ENCODE measurements at places on chromosomes 2 and 18.

DNA sequence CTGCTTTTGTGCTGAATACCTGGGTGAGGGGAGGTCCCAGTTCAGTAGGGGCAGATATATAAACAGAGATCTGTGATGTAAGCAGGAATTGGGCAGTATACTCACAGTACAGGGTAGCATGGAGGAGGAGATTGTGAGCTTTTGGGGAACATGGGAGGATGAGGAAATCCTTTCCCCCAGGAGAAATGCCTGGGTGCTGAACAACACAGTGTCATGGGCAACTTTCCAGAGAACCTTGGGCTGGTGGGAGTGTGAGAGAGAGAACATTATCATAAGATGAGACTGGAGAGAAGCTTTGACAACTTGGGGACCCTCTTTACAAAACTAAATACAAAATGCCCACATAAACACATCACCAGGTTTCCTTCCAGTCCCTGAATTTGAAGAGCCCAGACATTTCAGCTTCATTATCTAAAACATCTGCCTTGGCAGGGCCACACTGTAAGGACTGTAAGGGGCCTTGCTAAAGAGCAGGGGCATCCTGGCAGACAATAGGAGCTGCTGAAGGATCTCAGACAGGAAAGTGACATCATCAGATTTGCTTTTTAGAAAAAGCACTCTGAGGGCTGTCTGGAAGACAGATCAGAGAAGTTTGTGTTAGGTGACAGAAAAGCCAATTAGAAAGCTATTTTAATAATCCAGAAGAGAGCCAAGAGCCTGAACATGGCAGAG, 303.1 kb upstream of the FBXO11 start:
- no peak for DNase-seq

GRCh38 chr2:213416832-213417231, 132.6 kb downstream of the SPAG16 start:
- DNase-seq: no peak

DNA sequence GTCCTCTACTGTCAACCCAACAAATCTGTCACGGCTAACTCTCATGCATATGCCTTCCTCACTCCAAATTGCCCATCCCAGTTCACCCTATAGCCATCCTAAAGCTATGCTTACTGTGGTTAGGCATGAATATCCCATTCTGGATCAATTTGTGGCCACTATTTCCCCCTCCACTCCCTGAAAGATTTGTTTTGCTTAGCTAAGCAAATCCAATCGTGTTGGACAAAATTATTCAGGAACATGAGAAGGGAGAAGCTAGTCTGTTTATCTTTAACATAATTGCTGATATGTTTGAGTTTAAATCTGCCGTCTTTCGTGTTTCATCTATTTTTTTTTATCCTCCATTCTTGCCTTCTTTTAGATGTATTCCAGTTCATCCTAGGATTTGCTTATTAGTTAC, 43.6 kb downstream of the PPM1B start:
- no peak for DNase-seq

DNA sequence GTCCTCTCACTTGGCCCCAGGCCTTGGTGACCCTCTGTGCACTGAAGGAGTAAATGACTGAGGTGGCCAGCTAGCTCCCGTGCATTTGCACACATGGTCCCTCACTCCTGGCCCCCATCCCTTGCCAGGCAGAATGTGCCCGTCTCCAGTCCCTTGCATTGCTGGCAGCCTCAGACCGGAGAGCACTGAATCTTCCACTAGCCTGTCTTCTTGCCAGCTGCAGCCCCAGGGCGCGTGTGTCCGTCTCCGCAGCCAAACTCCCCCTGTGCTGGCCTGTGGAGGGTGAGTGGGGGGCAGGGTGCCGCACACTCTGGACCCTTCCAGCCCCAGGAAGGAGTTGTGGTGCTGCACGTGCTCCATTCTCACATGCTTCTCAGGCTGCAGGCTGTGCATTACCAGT, 35.9 kb downstream of the INPP4A start:
- DNase-seq: no peak

DNA sequence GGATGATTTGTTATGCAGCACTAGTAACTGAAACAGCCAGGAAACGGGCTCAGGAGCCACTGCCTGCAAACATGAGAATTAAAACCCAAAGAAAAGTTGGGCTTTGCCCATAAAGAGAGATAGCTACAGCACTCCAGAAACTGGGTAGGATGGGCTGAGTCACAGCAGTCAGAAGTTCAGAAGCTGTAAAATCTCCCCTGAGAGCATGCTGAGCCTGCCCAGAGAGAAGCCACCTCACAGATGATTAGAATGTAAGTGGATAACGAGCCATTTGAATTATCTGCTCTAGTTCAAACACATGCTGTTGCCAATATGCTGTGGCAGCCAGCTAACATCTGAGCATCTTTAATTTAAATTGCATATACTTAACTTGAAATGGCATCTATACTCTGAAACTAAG, 388.1 kb upstream of the ACVR2A start:
- DNase-seq: no peak

DNA sequence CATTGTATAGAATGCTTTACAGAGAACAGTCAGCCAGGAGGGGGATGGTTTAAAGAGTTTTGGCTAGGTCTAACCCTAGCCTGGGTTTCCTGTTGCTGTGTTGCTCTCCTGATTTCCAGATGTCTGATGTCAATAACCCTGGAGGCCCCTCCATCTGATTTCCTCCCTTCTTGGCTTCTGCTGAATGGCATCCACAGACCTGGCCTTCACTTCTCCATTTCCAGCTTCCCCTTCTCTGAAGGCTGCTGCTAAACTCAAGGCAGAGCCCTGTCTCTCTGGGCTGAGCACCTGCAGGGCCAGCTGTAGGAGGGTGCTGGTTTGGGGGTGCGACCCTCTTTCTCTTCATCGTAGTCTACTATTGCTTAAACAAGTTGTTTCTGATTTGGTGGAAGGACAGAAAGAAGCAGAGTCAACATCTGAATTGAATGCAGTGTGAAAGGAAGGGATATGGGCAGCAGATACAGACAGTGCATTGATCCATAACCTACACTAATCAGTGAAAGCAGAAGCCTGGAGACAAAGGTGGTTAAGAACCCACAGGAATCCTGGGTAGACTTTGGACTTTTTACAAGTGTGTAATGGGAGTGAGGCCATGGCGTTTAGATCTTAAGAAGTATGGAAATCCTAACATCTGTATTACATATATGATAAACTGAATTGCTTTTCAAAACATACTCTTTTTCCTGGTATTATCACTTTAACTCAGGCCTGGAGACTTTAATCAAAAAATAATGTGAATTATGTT, 153.6 kb downstream of the HRH4 start:
- DNase-seq: no peak

DNA sequence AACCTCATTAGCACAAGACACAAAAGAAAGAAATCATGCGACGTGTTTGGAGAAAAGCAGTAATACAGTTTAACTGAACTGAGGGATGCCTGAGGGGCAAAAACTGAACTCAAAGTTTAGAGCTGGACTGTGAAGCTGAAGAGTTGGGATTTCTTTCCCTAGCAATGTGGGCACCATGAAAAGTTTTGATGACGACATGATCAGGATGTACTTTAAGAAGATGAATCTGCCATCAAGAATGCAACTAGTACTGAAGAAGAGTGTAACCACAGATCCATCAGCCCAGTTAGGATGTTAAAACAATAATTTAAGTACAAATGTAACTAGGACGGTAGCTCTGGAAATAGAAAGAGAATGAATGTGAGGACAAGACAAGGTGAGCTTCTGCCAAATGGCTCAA, 196.2 kb downstream of the VWC2L start:
- DNase-seq: no peak

- DNase-seq: no peak
Measured at GRCh38 chr2:229575569-229576315, 138.6 kb downstream of the DNER start.

GRCh38 chr2:20097889-20098714, 46.7 kb upstream of the LAPTM4A start:
- DNase-seq: peak; percentile 61

DNA sequence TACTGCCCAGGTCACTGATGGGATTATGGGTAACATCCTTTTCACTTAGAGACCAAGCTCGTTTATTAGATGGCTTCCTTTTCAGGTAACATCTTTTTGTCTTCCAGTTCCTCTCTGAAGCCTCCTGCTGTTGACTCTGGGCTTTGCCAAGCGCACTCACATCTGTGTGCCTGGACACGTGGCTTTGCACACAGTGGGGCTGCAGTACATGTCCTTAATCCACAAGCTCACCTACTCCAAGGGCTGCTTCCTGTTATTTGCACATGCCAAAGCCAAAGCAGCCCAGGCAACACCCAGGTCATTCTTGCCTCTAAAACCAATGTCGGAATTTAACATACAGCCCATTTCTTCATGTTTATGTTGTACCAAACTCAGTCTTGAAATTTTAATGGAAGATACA, 124.2 kb upstream of the BOD1L2 start:
- DNase-seq: no peak

Measured in stimulated activated CD4-positive, alpha-beta T cell treated with anti-CD3 and anti-CD28 coated beads, Interleukin-15, amount 100 ng/mL, for 48 hours (primary cell).